ENCODE measurements at places on chromosomes 6 and 20. TPM values are rescaled to one million over a fixed set of nuclear protein-coding genes. Genes with fewer than 3 reads are reported as not detected.

DEFB127 gene
- total RNA-seq = not detected

SSTR4 gene
- total RNA-seq = not detected

ISM1 gene
- total RNA-seq = 3.6 TPM

MDFI gene
- 19.5 TPM for total RNA-seq

TFB1M gene
- total RNA-seq = 28.8 TPM

ABHD16A gene
- total RNA-seq = 38.2 TPM

ACTR5 gene
- total RNA-seq = 10.6 TPM

BPIFB4 gene
- not detected for total RNA-seq

C6orf52 gene
- total RNA-seq = not detected

IER3 gene
- 72.1 TPM for total RNA-seq

CTCFL gene
- total RNA-seq = not detected

SRSF12 gene
- total RNA-seq = 0.13 TPM

SLC4A11 gene
- 3.1 TPM for total RNA-seq

PBOV1 gene
- not detected for total RNA-seq

PPIL1 gene
- 38.4 TPM for total RNA-seq

PEX3 gene
- 16.2 TPM for total RNA-seq

CALHM6 gene
- not detected for total RNA-seq

MYL9 gene
- 30.7 TPM for total RNA-seq

ZDHHC14 gene
- total RNA-seq = 21.0 TPM

CDH26 gene
- not detected for total RNA-seq

TRIM31 gene
- not detected for total RNA-seq

MKKS gene
- total RNA-seq = 6.2 TPM

KCNK5 gene
- not detected for total RNA-seq

PROCR gene
- total RNA-seq = 206 TPM

CD83 gene
- 1.9 TPM for total RNA-seq

HCRTR2 gene
- not detected for total RNA-seq

NRN1 gene
- 42.9 TPM for total RNA-seq

PET117 gene
- 7.2 TPM for total RNA-seq

ENPP5 gene
- total RNA-seq = not detected

CASS4 gene
- total RNA-seq = not detected

PRDM1 gene
- 3.2 TPM for total RNA-seq

ANKRD66 gene
- not detected for total RNA-seq

PLG gene
- total RNA-seq = not detected

SLC29A1 gene
- 128 TPM for total RNA-seq

PRND gene
- not detected for total RNA-seq

ARHGAP40 gene
- 0.87 TPM for total RNA-seq

TRIM10 gene
- not detected for total RNA-seq

DDO gene
- total RNA-seq = 0.84 TPM

KCNK15 gene
- not detected for total RNA-seq

BFSP1 gene
- 8.7 TPM for total RNA-seq

SLC52A3 gene
- 0.59 TPM for total RNA-seq

SIRPD gene
- not detected for total RNA-seq

RWDD2A gene
- total RNA-seq = 4.2 TPM

CAGE1 gene
- not detected for total RNA-seq

KCNB1 gene
- not detected for total RNA-seq

OTOR gene
- total RNA-seq = not detected

LHFPL5 gene
- total RNA-seq = not detected

COX4I2 gene
- total RNA-seq = not detected

PCMTD2 gene
- total RNA-seq = 42.6 TPM

MOCS1 gene
- 5.8 TPM for total RNA-seq

POFUT1 gene
- 36.3 TPM for total RNA-seq

SCRT2 gene
- not detected for total RNA-seq

C2 gene
- not detected for total RNA-seq

TCP11 gene
- not detected for total RNA-seq

DNAH8 gene
- total RNA-seq = not detected

KIAA1755 gene
- total RNA-seq = not detected

PTCHD4 gene
- 3.1 TPM for total RNA-seq

MUCL3 gene
- total RNA-seq = not detected
